ENCODE measurements at places on chromosomes 5 and 9.

- DNase-seq, result no peak
These were observed 497 bp downstream of the NSA2 start for GRCh38 chr5:74767579-74767913.

DNA sequence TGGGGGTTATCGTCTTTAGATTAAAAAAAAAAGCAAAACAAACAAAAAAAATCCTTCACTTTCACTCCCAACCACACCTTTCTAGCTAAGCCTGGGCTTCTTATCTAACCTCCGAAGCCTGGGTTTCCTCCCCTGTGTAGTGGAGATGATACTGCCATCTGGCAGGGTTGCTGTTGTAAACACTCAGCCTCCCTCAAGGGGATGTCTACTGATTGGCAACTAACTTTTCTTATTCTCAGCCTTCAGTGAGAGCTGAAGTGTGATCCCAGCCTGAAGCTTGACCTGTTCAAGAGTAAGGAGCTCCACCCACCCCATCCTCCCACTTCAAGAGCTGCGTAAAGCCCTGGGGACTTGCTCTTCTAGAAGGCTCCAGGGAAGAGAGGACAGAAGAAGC, 21.5 kb upstream of the WWC1 start:
- no peak for DNase-seq

GRCh38 chr5:134552301-134552700, 26.8 kb downstream of the JADE2 start:
- no peak for DNase-seq

DNA sequence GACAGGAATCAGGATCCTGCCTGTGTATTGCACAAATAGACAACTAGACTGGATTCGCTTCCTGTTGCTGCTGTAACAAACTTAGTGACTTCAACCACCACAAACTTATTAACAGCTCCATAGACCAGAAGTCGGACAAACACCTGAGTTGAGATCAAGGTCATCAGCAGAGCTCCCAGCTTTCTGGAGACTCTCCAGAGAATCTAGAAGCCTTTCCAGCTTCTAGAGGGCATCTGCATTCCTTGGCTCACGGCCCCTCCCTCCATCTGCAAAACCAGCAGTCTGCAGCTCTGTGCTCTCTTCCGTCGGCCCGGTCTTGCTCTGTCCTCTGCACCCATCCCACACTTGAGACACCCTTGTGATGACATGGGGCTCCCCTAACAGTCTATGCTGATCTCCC, 99.1 kb downstream of the KCNT1 start:
- DNase-seq, result no peak

DNA sequence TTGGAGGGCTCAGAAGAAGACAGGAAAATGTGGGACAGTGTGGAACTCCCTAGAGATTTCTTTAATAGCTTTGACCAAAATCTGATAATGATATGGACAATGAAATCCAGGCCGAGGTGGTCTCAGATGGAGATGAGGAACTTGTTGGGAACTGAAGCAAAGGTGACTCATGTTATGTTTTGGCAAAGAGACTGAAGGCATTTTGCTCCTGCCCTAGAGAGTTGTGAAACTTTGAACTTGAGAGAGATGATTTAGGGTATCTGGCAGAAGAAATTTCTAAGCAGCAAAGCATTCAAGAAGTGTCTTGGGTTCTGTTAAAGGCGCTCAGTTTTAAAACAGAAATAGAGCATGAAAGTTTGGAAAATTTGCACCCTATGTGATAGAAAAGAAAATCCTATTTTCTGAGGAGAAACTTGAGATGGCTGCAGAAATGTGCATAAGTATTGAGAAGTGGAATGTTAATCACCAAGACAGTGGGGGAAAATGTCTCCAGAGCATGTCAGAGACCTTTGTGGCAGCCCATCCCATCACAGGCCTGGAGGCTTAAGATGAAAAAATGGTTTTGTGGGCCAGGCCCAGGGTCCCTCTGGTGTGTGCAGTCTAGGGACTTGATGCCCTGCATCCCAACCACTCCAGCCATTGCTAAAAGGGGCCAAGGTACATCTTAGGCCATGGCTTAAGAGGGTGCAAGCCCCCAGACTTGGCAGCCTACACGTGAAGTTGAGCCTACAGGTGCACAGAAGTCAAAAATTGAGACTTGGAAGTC, 463.7 kb upstream of the TLE4 start:
- no peak for DNase-seq

DNA sequence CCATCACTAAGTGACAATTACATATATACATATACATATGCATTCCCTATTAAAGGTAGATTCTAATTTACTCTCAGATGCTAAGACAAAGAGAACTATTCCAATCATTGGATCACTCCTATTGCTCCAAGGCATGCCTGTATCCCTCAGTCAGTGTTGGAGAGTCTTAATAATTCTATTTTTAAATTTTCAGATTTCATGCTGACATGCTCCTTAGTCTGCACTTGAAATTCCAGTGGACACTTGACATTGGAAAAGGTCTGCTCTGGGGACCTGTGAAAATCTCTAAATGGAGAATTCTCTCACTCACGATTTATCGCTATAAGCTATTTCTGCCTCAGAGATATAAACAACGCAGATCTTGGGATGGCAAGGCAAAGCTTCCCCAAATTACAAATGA, 3.9 kb upstream of the FUBP3 start:
- DNase-seq, result no peak

- DNase-seq, result no peak
These were observed 105.2 kb upstream of the CACNA1B start for GRCh38 chr9:137772281-137772873.

- DNase-seq, result no peak
These were observed 188.4 kb upstream of the PPP1R26 start for GRCh38 chr9:135291165-135291564.

- DNase-seq, result no peak
These were observed 67.1 kb upstream of the GGTA1 start for GRCh38 chr9:121566481-121567465.

- DNase-seq, result no peak
These were observed 14.2 kb upstream of the PALM2AKAP2 start for GRCh38 chr9:109765830-109766229.

GRCh38 chr5:74124826-74125225, 498.8 kb downstream of the ARHGEF28 start:
- no peak for DNase-seq

GRCh38 chr5:139631520-139632165, 16.5 kb upstream of the CXXC5 start:
- no peak for DNase-seq

- DNase-seq, result no peak
These were observed 714.8 kb downstream of the TLR4 start for GRCh38 chr9:118418887-118419565.

- no peak for DNase-seq
These were observed 402.9 kb downstream of the ZSWIM6 start for GRCh38 chr5:61734966-61735365.

- DNase-seq, result no peak
These were observed 1106.0 kb downstream of the TAF11L14 start for GRCh38 chr5:18740301-18740700.

DNA sequence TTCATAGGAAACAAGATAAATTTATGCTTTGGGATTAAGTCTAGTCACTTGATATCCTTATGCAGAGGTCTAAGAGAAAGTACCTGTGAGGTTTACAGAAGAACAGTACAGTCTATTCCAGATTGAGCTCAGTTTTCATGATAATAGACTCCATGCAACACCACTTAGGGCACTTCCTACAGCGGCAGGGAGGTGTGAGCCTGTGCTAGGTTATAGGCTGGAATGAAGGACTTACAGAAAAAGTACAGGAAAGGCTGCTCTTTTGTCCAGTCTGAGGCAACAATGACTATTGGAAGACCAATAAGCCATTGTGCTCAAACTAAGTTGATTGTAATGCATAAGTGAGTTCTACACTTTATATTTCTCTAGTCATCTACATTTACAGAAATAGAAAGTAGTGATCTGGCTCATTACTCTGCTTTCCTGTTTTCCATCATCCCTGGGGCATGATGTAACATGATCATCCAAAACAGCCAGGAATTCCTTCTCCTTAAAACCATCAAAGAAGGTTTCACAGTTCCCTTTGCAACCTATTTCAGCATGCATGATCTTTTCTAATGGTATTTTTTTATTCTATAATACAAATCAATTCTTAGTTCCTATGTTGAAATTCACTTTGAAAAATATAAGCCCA, 322.8 kb downstream of the SLF1 start:
- no peak for DNase-seq

DNA sequence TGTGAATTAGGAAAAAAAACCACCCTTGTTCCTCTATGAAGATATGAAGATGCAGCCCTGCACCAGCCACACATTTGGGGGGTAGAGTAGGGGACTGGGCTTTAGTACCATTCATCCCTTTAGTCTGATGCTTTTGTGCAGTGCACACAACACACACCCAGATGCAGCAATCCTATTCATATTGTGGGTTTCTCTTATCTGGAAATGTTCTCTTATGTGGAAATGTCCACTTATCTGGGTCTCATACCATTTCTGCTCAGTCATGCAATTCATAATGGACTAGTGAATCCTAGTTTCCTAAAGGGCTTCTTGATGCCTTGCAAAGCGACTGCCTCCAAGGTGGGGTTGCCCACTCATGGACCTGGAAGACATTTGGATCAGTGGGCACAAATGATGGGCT, 47.8 kb downstream of the C9orf152 start:
- DNase-seq, result no peak

DNA sequence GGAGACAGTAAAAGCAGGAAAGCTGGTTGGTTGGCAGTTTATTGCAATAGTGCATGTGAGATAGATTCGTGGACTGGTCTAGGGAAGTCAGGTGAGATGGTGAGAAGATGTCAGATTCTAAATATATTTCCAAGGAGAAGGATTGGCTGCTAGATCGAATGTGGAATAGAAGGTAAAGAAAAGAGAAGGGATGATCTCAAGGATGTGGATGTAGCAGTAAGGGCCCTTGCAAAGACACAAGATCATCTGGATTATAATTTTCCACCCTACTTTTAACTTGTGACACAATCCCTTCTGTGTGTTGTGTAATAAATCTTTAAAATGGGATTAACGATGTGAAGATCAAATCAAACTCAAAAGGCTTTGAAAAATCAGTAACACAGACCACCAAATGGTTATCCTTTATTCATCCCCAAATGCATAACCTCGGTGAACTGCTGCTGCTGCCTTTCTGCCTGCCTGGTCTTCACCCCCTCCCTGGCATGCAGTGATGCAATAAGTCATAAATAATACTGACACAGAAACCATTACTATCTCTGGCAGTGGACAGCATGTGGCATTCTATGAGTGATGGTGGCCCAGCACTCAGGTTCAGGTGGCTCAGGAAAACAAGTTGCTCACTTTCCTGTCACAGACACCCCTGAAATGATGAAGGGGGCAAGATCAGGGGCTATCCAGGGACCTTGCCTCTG, 178.4 kb downstream of the FAM114A2 start:
- no peak for DNase-seq

GRCh38 chr5:106759581-106759980, 911.2 kb downstream of the EFNA5 start:
- no peak for DNase-seq

DNA sequence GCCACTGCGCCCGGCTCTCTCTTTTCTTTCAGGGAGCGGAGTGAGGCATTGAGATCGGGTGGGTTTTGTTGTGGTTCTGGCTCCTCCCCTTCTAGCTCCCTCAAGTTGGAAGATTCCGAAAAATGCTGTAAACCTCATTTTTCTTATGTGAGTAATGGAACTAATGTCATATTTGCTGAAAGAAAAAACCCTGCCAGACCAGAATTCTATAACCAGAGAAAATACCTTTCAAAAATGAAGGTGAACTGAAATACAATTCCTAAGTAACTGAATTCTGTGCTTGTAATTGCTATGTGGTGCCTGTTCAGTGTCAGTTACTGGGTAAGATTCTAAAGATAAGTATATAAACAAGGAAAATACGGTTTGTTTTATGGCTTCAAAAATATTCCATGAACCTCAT, 30.9 kb upstream of the CDK20 start:
- DNase-seq, result no peak

All from cortex of kidney (tissue), 1 donor.